Retina (tissue), 1 donor: ENCODE measurements at places on chromosomes 7 and 10.

GRCh38 chr10:3936422-3937040 lies 151.5 kb upstream of the KLF6 start:
- DNase-seq, result no peak

- no peak for DNase-seq
These were observed 115.3 kb downstream of the PLPP4 start for GRCh38 chr10:120572307-120572706.

- DNase-seq, result no peak
These were observed 4.5 kb upstream of the ZNF438 start for GRCh38 chr10:31036209-31036608.

DNA sequence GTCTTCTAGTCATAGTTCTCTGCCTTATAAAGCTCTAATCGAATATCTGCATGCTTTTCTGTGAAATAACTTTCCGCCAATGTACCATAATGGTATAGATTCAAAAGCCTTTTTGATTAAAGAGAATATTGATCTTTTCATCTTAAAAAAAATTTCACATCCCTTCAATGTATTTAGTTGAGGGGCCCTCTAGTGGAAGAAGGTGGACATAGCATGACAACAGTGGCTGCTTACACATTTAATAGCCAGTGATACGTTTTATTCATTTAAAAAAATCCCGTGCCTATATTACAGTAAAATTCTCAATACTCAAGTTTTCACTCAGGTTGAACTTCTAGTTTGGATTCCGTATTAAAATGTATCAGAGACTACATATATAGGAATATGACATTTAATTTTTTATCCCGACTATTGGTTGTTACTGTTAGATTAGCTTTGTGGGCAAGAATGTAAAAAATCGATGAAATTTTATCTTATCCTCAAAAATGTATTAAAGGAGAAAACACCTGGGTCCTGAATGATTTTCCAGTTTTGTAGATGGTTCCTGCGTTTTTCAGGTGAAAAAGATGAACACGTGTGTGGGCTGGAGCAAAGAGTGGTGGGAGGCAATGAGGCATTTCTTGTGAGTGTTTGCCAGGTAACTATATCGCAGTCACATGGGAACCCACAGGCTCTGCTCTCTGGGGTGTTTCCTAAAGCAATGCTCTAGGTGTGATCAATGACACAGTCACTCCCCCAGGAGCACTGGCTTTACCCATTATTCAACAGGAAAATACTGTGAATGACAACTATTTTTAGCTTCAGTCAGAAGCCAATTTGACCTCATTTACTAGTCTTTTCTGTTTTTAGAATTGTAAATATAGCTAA lies 24.1 kb upstream of the PNLIP start:
- peak; percentile 18 for DNase-seq

DNA sequence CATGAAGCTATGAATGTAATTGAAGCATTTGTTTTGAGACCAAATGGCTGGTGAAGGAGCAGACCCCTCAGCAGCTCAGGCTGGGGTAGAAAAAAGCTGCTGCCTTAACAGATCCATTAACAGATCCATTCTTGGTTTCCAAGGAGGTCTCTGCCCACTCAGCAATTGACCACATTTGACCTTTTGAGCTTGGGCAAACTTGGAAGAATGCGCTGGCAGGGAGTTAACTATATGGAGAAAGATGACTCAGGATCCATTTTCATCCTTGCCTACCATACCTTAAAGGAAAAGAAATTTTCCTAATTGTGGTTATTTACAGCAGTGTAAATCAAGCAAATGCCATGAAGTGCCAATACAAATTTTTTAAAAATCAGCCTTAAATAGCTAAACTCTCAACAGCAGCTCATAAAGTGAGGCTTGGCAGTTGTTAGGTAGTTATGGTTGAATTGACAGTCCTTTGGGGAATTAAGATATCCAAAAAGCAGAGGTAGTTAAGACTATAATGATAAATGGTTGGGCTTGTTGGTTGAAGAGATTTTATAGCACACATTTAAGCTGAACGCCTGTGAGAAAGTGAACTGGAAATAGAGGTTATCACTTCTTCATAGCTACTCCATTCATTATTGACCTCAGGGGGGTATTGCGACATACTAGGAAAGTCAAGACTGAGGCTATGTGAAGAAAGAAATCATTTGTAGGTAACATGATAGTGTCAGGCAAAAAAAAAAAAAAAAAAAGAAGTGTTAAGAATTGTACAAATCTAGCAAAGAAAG lies 83.9 kb downstream of the MKX start:
- DNase-seq, result no peak

DNA sequence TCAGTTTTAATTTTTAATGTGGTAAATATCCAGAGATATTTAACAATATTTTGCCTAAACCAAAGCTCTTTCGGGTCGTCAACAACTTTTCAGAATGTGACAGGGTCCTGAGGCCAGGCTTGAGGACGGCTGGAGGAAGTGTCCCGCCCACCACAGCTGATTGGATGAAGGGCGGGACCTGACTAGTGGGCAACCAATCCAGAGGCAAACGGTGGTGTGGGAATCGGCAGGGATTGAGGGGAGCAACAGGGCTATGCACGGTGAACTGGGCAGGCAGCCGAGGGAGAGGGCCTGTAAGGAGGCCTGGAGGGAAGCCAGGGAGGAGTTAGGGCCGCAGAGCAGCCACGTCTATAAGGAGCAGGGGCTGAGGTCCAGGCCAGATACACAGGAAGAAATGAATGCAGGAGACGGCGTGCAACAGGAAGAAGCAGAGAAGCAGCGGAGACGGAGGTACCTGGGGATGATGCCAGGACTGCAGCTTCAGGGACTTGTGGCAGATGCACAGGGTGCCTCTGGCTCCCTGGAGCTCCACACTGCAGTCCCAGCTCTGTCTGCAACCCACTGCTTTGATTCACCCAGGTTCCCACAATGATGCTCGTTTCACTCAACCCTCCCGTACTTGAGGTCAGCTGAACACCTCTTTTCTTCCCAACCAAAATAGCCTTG lies 46.1 kb upstream of the ZMIZ1 start:
- DNase-seq, result no peak

DNA sequence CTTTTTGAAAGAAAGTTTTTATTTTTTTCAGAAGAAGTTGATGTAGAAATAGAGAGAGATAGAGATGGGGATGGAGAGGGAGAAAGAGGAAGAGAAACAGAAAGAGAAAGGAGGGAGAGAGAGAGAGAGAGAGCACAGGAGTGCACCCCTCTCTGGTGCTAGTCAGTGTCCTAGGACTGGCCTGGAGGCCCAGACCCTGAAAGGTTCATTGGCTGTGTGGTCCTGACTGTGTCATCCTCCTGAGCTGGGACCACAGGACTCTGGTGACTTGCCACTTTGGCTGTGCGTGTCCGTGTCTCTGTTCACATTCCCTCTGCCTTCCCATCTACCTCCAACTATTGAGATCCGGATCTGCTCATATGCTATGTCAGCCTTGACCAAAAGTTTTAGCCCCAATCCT lies 62.1 kb upstream of the SHH start:
- no peak for DNase-seq

GRCh38 chr10:91200314-91201212 lies 19.9 kb upstream of the PCGF5 start:
- DNase-seq, result no peak

- no peak for DNase-seq
These were observed 260.4 kb upstream of the NFE2L3 start for GRCh38 chr7:25891591-25891990.

DNA sequence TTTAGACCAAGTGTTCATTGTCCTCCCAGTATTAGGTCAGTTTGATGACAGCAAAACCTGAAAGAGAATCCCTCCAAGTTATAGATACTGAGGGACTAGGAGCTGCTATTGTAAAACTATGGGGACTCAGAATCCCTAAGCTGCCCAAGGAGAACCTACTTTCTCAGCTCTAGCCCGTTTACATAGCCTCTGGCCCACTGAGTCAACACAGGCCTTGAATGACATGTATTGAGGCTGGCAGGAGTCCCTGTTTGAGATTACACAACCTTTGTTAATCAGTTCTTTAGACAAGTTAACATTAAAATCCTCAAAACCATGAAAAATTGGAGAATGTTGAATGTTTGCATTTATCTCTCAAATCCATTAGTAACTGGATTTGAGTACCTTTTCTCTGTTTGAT lies 1079.0 kb downstream of the KCNMA1 start:
- DNase-seq, result no peak

- DNase-seq, result no peak
These were observed 162.3 kb upstream of the CSTF2T start for GRCh38 chr10:51861731-51862130.

DNA sequence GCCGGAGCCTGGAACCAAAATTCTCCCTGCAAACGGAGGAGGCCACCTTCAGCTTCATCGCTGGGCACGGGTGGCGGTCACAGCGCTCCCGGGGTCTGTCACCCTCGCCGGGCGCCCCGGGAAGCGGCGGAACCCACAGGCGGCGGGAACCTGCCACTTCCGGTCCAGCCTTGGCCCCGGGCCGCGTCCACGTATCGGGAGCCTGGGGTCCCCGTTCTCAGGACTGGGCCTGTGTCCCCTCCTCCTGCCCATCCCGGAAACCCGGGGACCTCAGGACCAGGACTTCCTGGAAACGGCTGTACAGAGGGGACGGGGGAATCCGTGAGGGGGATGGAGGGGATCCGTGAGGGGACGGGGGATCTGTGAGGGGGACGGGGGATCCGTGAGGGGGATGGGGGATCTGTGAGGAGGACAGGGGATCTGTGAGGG lies 25.4 kb downstream of the PDGFA start:
- DNase-seq, result no peak

- peak; percentile 28 for DNase-seq
These were observed 35.0 kb upstream of the GIMAP8 start for GRCh38 chr7:150415161-150416153.

DNA sequence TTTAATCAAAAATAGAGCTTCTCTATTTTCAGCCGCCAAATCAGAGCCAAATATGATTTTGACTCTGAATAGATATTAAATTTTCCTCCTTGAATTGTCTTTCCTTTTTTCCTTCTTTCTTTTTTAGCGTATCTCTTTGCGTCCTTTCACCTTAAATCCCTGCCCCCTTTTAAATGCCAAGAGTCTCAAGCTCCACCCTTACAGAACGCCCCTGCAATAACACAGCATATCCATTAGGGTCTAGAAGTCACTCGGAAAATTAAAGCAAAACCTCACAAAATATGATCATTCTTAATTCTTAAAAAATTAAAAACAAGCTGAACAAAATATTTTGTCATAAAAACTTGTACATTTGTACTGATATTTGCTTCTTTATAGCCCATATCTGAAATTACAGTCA lies 51.3 kb upstream of the GRM8 start:
- DNase-seq, result no peak

GRCh38 chr10:666237-667012 lies 23.0 kb downstream of the DIP2C start:
- no peak for DNase-seq

GRCh38 chr7:136685501-136686173 lies 182.8 kb upstream of the CHRM2 start:
- DNase-seq, result no peak

DNA sequence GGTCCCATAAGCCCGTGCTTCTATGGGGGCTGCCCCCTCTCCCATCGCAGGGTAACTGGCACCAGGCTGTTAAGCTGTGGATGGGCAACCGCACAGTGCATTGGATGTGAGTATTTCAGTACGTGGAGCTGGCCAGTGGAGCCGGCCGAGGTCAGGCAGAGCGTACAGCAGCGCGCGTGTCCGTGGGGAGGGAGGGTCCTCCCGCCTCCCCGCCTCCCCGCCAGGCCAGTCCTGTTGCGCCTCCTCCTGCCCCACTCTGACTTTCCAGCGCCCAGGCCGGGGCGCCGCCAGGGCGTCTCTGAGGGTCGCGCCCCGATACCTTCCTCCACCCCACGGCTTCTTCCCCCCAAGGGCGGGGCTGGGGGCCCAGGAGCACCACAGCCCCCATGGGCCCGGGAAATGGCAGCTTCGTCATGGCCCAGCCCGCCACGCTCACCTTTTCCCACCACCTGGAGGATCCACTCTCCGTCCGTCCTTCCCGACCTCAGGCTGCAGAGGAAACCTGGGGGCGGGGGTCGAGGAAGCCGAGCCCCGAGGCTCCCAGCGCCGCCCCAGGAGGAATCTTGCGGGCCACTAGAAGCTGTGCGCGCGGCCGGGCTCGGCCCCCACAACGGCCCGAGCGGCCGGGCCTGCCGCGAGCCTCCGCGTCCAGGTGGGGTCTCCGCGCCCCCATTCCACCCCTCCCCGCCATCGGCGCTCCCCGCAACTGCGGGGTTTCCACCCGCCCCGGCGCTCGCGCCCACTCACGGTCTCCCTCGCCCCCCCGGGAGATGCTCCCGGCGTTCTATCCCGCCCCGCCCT lies 831 bp upstream of the PFKP start:
- DNase-seq, result peak; percentile 51
